Urinary bladder (tissue), 4 donors: ENCODE measurements at places on chromosomes 12 and 14. TPM values are rescaled to one million over a fixed set of nuclear protein-coding genes. Genes with fewer than 3 reads are reported as not detected.

The GPX2 gene
- total RNA-seq = 21.0 TPM

The ZNF891 gene
- total RNA-seq = 7.3 TPM

The CD163 gene
- total RNA-seq = 19.1 TPM

The ARHGAP5 gene
- 338 TPM for total RNA-seq

The RARG gene
- 37.8 TPM for total RNA-seq

The B4GALNT1 gene
- 3.6 TPM for total RNA-seq

The IGFBP6 gene
- 39.8 TPM for total RNA-seq

The NUMB gene
- total RNA-seq = 57.9 TPM

The BATF gene
- total RNA-seq = 5.1 TPM

The ADAMTS20 gene
- total RNA-seq = 1.0 TPM
